ENCODE measurements at places on chromosomes 7 and 10.

- no peak overlapping the region for H3K4me3 ChIP-seq
- no peak overlapping the region for H3K27ac ChIP-seq
These were observed 21.7 kb upstream of the NKX6-2 start for GRCh38 chr10:132807621-132808049.

- no peaks in the 10 kb centered on the region for H3K27me3 ChIP-seq
- H3K27ac ChIP-seq, result peak overlapping the region; percentile 62
- peaks cover 53% of the 10 kb centered on the region for H3K36me3 ChIP-seq
- H3K4me3 ChIP-seq, result no peak overlapping the region
- H3K4me1 ChIP-seq, result peaks cover 21% of the 10 kb centered on the region
These were observed 24.2 kb downstream of the TACR2 start for GRCh38 chr10:69392481-69393000.

DNA sequence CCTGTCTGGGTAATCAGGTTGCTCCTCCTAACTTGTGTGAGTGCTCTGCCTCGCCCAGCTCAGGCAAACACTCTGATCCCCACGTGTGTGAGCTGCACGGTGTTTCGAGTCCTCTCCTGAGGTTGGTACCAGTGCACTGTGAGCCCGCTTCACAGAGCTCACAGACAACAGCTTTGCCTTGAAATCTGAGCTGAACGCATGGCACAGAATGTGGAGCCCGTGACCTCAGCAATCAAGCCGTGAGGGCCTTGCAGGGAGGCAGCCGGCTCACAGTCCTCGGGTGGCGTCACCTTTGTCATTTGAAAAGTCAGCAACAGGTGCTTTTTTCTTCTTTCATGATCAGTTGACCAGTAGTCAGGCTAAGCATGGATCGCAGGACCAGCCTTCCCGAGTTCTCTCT is 60.2 kb upstream of the ADGRA1 start:
- DNase-seq, result no peak
- no peaks in the 10 kb centered on the region for H3K27me3 ChIP-seq
- H3K36me3 ChIP-seq, result no peaks in the 10 kb centered on the region
- no peak overlapping the region for H3K27ac ChIP-seq

DNA sequence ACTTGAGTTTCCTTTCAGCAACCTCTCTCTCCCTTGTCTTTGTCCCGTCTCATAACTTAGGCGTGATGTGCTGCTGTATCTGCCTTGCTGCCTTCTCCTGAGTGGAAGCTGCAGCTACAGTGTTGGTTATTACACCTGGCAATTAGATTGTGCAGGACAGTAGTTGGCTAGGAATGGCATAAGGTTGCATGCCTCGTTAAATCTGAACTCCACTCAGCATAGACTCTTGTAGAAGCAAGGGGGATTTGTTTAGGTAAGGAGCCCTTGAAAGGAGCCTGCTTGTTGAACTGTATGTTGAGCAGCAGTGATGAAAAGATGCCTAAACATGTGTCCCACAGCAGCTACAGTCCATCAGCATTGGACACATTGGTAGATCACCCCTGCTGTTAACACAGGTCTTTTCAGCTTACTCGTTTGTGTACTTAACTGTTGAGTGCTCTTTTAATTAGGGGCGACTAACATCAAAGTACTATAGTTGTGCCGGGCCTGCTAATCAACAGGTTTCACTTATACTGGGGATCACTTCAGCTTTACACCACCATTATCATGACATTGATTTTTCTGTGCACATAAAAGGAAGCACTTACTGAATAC is 225.0 kb downstream of the AUTS2 start:
- no peak overlapping the region for H3K4me3 ChIP-seq
- no peaks in the 10 kb centered on the region for H3K36me3 ChIP-seq
- peaks cover 9% of the 10 kb centered on the region for H3K27me3 ChIP-seq
- peaks cover 4% of the 10 kb centered on the region for H3K4me1 ChIP-seq
- H3K27ac ChIP-seq, result no peak overlapping the region
- no peak for DNase-seq

- no peaks in the 10 kb centered on the region for H3K36me3 ChIP-seq
- no peak for DNase-seq
- no peaks in the 10 kb centered on the region for H3K27me3 ChIP-seq
- H3K4me3 ChIP-seq, result no peak overlapping the region
- no peak overlapping the region for H3K27ac ChIP-seq
- H3K4me1 ChIP-seq, result no peaks in the 10 kb centered on the region
These were observed 344.8 kb upstream of the FZD8 start for GRCh38 chr10:35986756-35987502.

Data from T-helper 2 cell treated with Interferon-gamma antibody and Interleukin-4, amounts not matched to agents 5 μg/mL and 100 μg/mL, for 36 hours (primary cell).